ENCODE measurements at places on chromosomes 7 and 10.
A peak's percentile ranks its signal among the peaks of the same experiment; 100 is the strongest.

- no peak for DNase-seq
These were observed 79.5 kb downstream of the CUX1 start for GRCh38 chr7:101896941-101897340.

DNA sequence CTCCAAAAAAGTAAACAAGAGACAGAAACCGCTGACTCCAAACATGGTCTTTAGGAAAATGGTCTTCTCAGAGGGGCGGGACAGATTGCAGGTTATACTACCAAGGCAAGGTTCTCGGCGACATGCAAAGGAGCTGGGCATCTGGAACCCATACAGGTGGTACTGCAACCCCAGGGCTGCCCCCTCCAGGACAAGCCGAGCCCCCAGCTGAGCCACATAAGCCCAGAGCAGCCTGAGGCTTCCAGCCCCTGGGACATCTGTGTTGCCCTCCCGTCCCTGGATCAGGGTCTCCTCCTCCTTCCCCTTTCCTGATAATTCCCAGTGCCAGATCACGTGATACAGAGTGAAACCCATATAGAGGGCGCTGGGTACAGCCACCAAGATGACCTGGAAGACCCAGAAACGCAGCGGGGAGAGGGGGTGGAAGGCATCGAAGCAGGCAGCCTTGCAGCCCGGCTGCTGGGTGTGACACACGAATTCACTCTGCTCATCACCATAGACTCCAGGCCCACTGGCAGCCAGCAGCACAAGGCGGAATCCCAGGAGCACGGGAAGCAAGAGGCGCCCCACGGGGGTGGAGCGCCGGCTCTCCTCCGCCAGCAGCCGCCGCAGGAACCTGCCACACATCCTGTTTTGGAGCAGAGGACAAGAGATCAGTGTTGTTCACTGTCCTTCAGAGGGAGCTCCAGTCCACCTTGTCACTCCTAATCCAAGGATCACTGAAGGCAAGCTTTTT lies at the start of gene GJC3:
TSS of gene GJC3 (minus strand) at position 627 of the 736 bp plus-strand sequence. CDS start at position 627, 0 bp downstream.
- no peak for DNase-seq

DNA sequence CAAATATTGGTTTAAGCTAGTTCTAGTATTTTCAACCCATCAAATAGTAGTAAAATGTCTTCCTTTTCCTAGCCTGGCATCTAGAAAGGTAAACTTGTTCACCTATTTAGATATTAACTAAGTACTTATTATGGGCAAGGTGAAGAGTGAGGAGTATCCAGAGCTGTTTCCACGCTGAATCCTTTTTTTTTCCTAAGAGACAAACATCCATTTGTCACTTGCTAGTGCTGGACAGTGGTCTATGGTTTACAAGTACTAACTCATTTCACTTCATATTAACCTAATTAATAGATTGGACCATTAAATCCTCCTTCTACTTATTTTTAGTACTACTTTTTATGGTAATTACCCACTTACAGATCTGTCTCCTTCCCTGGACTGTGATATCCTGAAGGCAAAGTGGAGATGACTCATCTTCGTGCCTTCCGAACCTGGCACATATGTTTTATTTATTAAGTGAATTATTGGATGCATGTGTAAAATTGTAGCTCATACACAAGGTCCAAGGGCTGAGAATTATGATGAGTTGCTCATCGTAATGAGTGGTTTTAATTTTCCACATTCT lies 159.6 kb upstream of the IGFBP3 start:
- no peak for DNase-seq

- DNase-seq, result no peak
These were observed 186.9 kb downstream of the PRPF18 start for GRCh38 chr10:13773496-13774170.

GRCh38 chr7:85025312-85025756 lies 161.5 kb downstream of the SEMA3D start:
- DNase-seq, result no peak

- DNase-seq, result no peak
These were observed 7.7 kb downstream of the HTR7 start for GRCh38 chr10:90849956-90850749.

GRCh38 chr10:71581376-71581775 lies 138.2 kb downstream of the C10orf105 start:
- DNase-seq, result no peak

- peak; percentile 35 for DNase-seq
These were observed 169.4 kb downstream of the ARHGAP12 start for GRCh38 chr10:31759124-31759798.

- DNase-seq, result no peak
These were observed 63.4 kb upstream of the GSDME start for GRCh38 chr7:24820730-24821044.

DNA sequence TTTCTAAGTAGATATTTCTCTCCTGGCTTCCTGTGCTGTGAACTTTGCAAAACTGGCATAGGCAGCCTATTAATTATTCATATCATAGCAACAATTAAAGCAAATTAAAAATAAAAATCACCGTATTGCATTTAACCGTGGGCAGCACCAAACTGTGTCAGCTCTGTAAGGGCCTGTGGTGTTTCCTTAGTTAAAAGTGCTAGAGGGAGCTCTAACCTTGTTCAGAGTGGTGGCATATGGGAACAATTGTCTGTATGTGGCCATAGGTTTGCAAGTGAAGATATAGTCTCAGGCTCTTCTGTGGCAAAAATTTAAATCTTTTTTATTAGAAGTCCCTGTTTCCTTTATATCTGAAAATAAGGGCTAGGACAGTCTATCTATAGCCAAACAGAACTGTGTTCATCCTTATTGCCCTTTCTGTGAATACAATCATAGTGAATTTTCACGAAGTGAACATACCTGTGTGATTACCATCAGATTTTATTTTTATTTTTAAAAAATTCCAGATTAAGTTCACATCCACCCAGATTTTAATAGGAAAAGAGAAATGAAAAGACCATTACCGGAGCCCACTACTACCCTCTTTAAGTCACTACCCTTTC lies 92.6 kb downstream of the POLL start:
- no peak for DNase-seq

DNA sequence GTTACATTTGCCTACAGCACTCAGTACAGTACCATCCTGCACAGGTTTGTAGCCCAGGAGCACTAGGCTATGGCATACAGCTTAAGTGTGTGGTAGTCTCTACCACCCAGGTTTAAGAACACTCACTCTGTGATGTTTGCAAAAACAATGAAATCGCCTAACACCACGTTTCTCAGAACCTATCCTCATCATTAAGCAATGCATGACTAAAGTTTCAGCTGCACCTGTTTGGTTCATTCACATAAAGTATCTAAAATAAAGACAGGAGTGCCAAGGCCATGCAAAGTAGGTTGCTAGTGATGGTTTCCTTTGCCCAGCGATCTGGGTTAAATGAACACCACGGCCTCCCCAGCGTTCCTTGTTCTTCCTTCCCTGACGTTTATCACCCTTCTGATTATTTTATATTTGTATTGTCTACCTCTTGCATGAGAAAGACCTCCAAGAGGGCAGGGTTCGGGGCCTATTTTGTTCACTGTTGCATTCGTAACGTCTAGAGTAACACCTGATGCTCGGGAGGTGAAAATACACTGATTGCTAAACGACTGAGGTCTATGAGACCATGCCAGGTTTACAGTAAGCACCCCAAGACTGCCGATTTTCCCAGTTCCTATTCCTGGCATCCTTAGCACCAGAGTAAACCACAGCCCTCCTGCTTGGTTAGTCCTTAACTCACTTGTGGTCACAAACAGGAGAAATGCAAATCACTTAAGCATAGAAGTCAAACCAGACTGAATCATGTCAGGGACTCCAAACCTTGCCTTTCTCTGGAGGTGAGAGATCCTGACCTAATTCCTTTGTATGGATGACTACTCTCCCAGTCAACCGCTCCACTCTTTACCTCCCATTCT lies 204.1 kb upstream of the NFE2L3 start:
- no peak for DNase-seq

GRCh38 chr7:1758028-1758858 lies 88.2 kb downstream of the ELFN1 start:
- no peak for DNase-seq
